ENCODE measurements at places on chromosomes 11 and 22.

DNA sequence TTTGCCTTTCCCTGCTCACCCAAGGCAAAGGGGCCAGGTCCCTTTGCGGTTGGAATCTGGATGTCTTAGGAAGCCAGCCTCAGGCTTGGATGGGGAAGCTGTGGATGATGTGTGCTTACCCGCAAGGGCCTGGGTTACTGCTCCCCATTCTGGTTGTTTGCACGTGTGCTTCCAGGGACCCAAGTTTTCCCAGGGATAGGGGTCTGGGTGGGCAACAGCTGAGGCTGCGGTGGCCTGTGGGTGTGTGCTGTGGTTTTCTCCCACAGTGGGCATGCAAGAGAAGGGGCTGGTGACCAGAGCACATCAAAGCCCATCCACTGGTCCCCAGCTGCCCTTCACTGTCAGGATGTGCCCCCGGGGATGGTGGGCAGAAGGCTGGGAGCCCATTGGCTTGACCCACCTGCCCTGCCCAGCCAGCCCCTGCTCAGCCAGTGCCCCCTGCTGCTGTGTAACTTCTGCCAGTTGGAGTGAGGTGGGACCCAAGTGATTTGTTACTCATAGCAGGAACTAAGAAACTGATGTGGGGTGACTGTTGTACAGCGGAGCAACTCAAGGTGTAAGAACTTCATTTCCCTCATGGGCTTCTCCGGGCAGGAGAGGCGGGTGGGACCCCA lies 3.3 kb downstream of the CAPN5 start:
- DNase-seq, result no peak

DNA sequence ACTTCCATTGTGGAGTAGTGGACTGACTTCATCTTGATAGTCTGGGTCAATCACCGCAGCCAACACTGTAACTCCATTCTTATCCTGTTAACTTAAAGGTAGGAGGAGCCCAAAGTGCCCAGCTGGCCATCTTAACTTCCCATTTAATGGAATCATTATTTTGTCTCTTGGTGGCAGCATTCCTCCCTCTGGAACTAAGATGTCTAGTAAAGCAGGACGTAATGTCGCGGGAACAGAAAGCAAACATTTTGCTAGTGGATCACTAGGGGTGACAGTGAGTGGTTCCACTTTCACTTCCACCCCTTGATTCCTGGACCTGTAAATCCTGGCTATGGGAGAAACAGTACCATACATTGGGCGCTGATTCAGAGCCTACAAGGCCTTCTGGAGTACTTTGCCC lies 71.4 kb downstream of the GAB4 start:
- DNase-seq, result no peak

DNA sequence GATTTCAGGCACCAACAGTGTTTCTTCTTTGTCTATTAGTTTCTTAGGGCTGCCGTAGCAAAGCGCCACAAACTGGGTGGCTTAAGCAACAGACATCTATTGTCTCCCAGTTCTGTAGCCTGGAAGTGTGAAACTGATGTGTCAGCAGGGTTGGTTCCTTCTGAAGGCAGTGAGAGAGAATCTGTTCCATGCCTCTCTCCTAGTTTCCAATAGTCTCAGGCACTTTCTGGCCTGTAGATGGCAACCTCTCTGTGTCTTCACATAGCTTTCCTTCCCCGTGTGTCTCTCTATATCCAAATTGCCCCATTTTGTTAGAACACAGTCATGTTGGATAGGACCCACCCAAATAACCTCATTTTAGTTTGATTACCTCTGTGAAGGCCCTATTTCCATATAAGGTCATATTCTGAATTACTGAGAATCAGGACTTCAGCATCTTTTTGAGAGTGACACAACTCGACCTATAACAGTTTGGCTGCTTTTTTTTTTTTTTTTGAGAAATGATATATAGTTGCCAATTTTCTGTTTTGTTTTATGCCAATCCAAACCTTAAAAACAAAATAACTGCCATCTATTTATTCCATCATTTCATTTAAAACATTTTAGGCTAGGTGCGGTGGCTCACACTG lies 108.2 kb downstream of the SLC36A4 start:
- DNase-seq, result no peak

GRCh38 chr22:30906946-30907345 lies 61.6 kb downstream of the MORC2 start:
- DNase-seq, result no peak

DNA sequence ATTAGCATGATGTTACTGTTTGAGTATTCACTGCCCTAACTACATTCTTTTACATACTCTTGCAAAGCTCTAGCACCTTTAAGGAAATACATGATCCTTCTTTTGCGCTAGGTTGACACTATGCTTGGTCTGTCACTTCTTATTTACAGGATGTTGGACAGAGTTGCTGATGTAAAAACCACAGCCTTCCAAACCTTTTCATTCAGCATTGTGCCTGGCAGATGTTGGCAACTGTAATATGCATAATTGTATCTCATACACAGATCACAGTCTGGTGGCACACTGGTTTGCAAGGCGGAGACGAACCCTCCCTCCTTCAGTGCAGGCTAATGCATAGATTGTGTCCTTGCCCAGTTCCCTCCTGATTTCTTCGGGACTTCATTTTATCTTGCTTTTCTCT lies 224.1 kb downstream of the SNX19 start:
- no peak for DNase-seq

- no peak for DNase-seq
These were observed 727 bp upstream of the CSDC2 start for GRCh38 chr22:41560095-41560471.

- DNase-seq, result no peak
These were observed 8.6 kb upstream of the CRYBB2 start for GRCh38 chr22:25210793-25211192.

DNA sequence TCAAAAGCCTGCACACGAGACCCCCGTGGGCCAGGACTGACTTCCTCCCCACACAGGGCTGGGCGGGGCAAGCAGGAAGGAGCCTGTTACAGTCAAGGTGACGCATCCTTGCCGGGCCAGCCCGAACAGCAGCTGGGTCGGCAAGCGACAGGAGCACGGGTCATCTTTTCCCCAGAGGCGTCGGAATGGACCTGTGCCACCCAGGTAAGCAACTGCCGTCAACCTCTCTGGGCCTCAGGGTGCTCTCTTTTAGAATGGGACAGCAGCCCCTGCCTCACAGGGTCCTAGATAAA lies at the start of gene CYTH4:
Gene CYTH4, plus strand, starts transcription at position 124 of the 293 bp plus-strand sequence. Its CDS starts 62 bp downstream, at position 186.
- no peak for DNase-seq

GRCh38 chr11:130874955-130875531 lies 41.2 kb downstream of the SNX19 start:
- no peak for DNase-seq
